ENCODE measurements at places on chromosomes 5 and 9.

DNA sequence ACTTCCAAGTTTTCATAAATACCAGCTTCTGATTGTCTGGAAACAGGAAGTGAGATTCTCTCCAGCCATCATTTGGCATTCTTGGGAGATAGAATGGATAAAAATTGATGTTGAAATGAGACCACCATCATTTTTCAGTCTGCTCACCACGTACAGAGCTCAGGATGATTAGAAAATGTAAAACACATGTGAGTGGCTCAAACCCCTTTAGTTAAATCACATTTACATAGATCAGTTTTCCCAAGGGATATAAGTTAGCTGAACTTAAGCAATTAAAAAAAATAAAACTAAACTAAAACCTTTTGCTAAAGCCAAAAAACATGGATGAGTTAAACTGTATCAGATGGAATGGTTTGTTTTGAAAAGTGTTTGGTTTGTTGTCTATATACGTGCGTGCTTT lies 37.1 kb upstream of the GDNF start:
- no peak for DNase-seq

GRCh38 chr9:34311499-34312185 lies 17.4 kb downstream of the KIF24 start:
- no peak for DNase-seq

GRCh38 chr5:144468571-144468970 lies 297.9 kb downstream of the KCTD16 start:
- no peak for DNase-seq

DNA sequence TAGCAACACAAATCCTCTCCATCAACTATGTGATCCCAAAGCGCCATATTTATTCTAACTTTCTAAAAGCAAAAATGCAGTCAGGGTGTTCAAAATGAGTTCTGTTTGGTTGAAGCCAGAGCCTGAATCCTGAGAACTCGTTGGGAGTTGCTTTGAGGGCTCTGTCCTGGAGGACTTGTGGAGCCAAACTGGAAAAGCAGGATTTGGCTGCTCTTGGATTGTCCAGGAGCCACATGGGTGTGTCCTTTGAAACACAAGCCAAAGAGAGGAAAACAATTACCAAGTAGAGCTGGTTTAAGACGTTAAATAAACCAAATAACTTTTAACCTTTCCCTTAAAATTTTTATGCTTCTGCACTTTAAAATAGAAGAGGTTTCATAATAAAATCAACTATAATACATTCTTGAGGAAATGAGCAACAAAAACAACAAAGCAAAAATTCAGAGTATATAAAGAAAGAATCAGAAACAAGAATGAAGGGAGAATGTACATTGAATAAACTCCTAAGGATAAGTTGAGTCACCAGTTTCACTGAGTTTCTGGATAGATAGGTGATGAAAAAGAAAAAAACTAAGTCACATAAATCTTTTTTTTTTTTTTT lies 13.5 kb downstream of the C5orf46 start:
- no peak for DNase-seq

- DNase-seq: no peak
These were observed 344.8 kb downstream of the MTRR start for GRCh38 chr5:8213701-8214240.

- DNase-seq: peak; percentile 50
These were observed 408.3 kb downstream of the DMRT2 start for GRCh38 chr9:1458503-1458902.

DNA sequence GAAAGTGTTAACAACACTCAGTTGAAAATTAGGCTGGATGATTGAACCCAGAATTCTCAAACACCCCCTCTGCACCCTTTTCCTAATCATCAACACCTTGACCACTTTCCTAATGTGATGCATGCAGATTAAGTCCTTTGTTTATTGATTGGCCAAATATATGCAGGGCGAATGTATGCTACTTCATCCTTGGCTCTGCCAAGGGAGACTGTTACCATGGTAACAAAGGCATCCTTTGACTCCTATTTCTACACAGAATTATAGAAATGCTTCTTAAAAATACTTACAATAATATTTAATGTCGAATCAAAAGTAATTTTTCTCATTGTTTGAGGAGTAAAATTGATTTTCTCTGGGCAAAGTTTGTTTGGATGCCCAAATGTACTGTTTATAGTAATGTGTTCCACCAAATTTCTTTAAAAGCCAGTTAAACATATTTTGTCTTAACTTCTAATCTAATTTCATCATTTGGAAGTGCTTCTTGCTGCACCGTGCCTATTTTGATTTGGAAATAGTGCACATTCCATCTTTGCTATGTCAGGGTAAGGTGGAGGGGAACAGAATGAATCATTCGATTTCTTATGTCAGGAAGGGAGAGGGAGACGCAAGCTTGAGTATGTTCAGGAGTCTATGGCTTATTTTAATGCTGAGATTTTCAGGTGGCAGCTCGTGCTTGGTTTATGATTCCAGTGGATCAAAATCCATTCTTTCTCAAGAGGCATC lies 1384.3 kb upstream of the WWC1 start:
- no peak for DNase-seq

GRCh38 chr5:191949-192690 lies 825 bp downstream of the LRRC14B start:
- DNase-seq: no peak

- no peak for DNase-seq
These were observed 224.9 kb downstream of the CACNA1B start for GRCh38 chr9:138102246-138103051.

DNA sequence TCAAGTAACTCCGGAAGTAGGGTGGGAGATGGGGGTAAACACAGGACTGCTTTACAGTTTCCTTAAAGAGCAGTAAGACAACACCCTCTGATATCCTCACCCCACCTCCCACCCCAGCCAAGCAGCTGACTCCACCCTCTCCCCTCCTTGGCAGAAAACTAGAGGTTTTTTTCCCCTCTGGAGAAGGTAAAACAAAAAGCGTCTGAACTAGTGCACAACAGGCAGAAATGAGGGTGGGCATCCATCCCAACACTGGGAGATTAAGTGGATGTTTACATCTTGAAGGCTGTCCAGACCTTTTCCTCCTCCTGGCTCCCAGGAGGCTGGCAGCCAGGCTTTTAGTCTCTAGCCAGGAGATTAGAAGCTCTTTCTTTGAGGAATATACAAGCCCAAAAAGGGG lies 13.9 kb upstream of the CTNNAL1 start:
- no peak for DNase-seq

DNA sequence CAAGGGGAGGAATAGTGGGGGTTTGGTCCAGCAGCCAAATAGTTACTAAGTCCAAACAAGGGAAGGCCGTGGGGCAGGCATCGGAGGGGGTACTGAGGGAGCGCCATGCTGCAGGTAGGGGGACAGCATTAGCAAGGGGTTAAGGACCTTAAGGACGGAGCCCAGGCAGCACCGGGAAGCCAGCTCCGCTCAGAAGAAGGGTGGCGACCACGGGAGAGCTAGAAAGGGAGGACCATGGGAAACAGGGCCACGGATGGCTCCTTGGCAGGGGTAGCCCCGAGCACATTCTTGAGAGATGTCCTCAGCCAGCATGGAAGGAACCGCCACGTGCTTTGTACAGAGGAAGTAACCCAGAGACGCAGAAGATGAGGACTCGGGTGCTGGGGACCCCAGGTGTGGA lies 76.2 kb upstream of the STXBP1 start:
- DNase-seq: no peak

DNA sequence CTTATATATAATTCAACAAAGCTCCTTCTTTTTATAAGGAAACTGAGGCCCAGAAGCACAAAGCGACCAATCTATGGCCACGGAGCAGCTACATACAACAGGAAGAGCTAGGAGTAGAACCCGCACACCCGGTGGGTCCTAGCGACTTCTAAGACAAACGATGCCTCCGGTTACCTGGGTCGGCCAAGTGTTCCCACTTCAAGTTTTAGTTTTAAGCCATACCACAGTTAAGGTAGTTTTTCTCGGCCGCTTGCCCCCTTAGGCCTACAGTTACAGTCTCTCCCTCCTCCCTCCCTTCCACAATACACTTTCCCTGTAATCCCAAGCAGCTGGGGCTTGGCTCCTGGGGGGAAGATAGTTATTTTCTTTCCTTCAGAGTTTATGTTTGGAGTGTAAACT lies 533 bp downstream of the SREK1IP1 start:
- DNase-seq: no peak

GRCh38 chr5:33223563-33224284 lies 217.0 kb upstream of the TARS1 start:
- no peak for DNase-seq

DNA sequence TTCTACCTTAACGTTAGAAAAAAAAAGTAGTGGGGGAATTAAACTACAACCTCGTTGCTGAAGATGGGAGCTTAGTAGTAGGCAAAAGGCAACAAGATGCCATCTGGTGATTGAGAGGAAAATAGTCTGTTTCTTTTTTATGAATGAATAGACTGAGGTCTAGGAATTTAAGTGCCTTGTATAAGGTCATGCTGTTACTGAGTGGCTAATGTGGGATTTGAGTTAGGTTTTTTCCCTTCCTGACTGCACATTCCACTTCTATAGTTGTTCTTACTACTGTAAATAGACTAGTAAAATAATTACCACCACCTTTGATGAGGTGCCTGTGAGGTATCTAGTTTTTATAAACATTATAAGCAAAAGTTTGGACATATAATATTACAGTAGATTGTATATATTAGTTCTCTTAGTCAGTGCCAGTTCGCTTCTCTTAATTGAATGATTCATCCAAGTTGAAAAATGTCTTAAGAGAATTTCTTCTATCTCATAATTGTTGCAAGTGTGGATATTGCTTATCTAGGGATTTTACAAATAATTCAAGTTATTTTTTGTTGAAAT lies 19.1 kb downstream of the FSD1L start:
- no peak for DNase-seq

- peak; percentile 14 for DNase-seq
These were observed at the start of gene ASS1 for GRCh38 chr9:130444565-130445221. ASS1 (plus strand) TSS chr9:130444961; CDS start chr9:130452229, 7,268 bp downstream.

Data from activated CD4-positive, alpha-beta T cell treated with anti-CD3 and anti-CD28 coated beads, Interleukin-2, amount 50 U/mL, for 16 hours (primary cell).